ENCODE measurements at places on chromosomes 6 and 20.

DNA sequence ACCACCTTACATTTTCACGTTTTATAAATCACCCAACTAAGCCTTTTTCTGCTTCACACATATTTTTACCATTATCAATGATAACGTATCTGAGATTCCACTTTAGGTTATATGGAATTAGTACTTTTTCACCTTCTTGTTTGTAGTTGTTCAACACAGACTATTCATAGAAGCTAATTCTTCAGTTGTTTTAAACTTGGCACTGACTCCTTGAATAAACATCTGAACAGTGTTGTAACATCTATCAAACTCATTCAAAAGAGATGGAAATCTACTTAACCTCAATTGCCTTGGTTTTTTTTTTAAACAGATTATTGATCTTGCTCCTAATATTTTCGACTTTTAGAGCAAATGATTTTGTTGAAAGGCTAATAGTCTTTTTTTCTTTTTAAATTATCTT is 34.2 kb downstream of the PTPRA start:
- DNase-seq: no peak

DNA sequence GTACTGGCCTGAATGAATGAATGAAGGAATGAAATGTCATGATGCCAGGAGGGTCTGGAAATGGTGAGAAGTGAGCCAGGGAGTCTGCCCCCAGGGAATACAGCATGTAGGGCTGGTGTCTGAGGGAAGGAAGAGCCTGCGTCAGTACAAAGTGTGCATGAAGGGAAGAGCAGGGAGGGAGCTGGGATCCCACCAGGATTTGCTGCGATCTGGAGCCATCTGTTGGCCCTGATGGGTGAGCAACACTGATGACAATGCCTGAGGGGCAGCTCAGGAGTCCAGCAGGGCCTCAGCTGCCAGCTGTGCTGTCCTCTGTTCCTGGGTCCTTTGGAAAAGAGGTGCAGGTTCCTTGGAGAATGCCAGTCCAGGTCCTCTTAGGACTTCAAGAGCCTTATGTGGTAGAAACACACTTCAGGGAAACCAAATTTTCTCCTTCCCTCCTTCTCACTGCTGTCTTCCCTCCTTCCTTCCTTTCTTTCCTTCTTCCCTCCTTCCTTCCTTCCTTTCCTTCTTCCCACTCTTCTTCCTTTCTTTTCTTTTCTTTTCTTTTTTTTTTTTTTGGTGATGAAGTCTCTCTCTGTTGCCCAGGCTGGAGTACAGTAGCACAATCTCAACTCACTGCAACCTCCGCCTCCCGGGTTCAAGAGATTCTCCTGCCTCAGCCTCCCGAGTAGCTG is 11.5 kb downstream of the BPI start:
- no peak for DNase-seq

- peak; percentile 74 for DNase-seq
Measured at GRCh38 chr20:36144336-36144735, 10.2 kb upstream of the EPB41L1 start.

GRCh38 chr6:142878407-142878806 is 66.6 kb downstream of the HIVEP2 start:
- no peak for DNase-seq

DNA sequence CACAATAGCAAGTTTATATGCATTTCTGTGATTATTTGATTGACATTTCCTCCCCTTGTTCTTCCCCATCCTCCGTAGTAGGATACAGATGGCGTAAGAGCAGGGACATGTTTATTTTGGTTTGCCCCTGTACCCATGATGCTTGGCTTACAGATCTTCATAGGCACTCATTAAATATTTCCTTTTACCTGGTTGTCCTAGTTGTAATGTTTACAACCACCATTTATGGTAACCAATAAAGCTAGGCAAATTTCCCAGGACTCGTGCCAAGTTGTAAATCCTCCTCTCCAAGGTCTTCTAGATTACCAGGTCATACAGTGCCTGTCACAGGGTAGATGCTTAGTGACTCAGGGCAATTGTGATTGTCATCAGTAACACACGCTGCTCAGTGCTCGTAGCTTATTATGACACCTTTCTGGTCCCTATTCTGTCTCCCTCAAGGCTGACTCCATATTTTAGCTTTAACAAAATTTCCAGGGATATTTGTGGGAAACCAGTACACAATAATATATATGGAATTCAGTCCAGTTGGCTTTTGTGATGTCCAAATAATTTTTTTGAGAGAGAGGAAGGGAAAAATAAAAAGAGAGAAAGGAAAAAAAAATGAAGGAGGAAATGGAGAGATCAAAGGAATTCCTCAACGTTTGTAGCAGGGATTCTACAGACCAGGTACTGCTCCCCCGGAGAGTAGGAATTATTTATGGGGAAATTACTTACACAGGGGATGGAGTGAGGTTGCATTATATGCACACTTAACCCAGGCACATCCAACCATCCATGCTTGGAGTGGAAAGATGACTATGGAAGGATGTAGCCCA is 24.6 kb downstream of the CYP24A1 start:
- peak; percentile 73 for DNase-seq

GRCh38 chr6:1695546-1696462 is 86.1 kb downstream of the FOXC1 start:
- DNase-seq: no peak

DNA sequence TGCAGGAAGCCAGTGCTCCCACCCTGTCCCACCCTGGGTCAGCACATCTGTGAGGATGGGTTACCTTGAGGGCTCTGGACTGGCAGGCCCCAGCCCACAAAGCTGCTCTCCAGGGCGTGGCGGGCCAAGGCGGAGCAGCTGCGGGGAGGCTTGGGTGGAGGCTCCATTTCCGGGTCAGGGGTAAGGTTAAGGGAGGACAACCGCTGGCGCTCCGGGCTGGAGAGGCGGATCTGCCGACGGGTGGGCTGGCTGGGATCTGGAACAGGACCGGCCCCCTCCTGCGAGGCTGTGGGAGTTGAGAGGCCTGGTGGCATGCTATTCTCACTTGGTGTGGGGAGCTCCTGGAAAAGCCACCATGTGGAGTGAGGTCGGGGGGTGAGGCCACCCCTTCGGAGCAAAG is 5.5 kb downstream of the SMPD2 start:
- no peak for DNase-seq

- DNase-seq: no peak
Measured at GRCh38 chr6:150767571-150768018, 97.9 kb upstream of the MTHFD1L start.

DNA sequence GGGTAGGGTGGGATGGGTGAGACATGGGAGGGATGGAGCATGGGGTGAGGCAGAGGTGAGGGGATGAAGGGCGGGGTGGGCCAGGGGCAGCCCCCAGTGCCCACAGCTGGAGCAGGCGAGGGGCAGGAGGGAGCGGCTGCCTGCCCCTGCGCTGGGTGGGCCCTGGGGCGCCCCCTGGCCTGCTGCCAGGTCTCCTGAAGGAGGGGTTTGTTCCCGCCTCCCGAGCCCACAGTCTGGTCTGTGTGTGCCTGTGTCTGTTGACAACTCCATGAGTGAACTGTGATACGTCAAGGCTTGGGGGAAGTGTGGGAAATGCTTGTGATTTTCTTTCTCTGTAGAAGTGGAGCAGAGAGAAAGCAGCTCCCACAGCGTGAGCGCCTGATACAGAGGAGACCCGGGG is 10.9 kb upstream of the MRGBP start:
- DNase-seq: no peak

GRCh38 chr6:137729866-137730629 is 137.0 kb upstream of the TNFAIP3 start:
- DNase-seq: no peak

DNA sequence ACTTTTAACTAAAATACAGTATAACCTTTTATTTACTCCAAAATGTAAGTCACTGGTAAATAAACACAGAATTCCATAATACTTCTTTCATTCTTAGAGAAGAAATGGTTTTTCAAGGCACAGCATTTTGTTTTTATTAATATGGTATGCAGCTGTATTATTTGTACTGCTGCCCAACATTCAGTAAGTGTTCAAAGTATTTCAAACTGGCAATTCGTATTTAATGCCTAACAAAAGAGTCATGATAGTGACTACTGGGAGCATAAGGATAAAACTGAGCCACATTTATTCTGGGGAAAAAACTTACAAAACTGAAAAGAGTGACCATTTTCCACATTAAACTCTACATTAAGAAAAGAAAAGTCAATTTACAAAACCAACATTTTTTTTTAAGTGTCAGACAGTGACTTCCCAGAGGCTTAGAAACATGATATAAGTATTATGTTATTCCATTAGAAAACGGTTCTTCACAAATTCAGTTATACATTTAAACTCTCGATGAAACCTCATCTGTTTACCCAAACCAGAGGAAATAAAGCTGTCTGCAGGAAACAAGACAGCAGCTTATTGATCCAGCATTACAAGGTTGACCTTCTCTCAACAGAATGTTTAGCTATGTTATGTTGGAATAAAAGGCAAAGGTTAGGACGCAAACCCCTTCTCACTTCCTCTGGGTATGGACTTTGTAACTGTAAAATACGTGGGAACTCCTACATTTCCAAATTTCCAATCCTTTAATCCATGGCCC is 24.3 kb downstream of the EPB41L2 start:
- DNase-seq: no peak

DNA sequence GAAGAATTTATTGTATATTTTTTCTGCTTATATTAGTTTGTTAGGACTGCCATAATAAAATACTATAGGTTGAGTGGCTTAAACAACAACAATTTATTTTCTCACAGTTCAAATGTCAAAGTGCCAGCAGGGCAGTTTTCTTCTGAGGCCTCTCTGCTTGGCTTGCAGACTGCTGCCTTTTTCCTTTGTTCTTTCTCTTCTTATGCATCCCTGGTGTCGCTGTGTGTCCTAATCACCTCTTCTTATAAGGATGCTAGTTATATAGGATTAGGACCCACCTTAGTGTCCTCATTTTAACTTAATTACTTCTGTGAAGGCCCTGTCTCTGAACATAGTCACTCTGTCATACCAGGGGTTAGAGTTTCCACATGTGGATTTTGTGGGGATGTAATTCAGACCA is 354.4 kb downstream of the NKAIN2 start:
- DNase-seq: no peak

GRCh38 chr6:48764286-48765044 is 653.5 kb upstream of the PTCHD4 start:
- DNase-seq: no peak

DNA sequence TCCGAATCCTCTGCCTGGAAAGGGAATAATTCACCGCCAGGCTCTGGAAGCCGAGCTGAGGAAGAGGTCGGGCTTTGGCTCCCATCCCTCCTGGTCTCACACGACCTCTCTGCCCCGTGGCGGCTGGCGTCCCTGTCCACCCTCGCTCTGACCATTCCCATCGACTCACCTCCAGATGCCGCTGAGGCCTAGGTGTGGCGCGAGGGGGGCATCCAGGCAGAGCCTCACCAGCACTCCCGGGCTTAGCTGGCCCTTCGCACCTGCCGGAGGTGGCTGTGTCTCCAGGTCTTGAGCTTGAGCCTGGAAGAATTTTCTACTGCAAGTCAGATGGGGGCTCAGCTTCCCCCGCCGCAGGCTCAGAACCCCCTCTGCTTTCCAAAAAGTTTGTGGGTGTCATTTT is 28.5 kb upstream of the SMOC2 start:
- no peak for DNase-seq

DNA sequence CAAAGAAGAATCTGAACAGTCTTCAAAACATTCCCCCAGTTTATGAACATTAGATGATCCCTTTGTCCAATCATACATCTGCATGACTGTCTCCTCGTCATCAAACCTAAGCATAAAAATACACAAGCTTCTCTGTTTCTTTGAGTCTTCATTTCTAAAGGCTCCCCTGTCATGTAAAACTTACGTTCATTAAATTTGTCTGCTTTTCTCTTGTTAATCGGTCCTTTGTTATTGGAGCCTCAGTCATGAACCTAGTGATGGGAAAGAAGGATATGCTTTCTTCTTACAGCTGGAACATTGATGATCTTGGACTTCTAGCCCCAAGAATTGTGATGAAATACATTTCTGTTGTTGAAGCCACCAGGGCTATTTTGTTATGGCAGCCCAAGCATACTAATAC is 18.0 kb upstream of the RIPOR2 start:
- DNase-seq: no peak

DNA sequence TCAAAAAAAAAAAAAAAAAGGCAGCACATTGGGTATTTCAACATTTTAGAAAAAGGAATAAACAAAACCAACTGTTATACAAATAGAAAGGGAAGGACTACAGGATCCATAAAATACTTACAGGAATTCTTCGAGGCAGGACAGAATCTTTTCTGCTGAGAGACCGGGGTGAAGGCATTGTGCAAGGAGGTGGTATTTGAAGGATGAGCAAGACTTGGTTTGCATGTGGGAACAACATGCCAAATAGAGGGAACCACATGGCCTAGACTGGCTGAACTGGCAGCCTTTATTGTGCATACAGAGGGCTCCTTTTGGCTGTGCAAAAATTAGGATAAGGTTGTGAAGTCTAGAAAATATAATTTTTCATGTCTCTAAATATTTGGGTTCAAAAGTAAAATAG is 62.9 kb downstream of the SCAND1 start:
- no peak for DNase-seq

DNA sequence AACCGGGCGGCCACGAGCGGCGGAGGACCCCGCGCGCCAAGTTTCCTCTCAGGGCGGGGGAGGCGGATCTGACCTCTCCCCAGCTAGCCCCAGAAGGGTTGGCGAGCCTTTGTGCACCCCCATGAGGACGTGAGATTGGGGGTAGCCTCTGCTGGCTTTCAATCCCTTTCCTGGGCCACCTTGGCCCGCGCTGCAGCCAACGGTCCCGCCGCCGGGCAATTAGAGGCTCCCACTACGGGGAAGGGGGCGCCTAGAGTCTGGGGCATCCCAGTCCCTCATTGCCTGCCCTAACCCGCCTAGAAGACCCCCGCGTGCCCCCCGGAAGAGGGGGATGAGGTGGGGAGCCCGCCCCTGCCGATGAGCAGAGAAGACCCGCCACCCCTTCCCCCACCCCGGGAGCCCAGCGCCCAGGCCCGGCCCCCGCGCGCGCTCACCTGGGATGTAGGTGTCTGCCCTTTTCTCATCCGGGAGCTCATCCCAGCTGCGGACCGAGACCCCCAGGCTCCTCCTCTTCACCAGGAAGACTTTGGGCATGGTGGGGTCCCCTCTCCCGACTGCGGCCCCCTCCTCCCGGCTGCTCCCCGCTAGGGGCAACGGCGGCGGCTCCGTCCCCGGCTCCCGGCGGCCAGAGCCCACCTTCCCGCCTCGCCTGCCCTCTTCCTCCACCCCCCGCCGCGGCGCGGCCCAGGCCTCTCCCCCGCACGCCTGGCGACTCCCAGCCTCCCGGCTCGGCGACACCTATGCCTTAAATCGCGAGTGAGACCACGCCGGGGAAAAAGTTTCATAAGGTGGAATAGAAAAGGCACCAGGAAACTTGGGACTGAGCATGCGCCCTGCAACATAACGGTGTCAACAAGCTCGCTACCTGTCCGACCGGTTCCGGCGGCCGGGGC is at the start of gene OVOL2:
TSS of gene OVOL2 (minus strand) at position 816 of the 893 bp plus-strand sequence. CDS start at position 534, 282 bp downstream.
- DNase-seq: no peak

- no peak for DNase-seq
Measured at GRCh38 chr20:43904827-43905177, 9.8 kb upstream of the TOX2 start.

- no peak for DNase-seq
Measured at GRCh38 chr20:57308451-57309271, 20.9 kb upstream of the SPO11 start.
